Iris pigment epithelial cell (primary cell): ENCODE measurements at places on chromosomes 2 and 18.

DNA sequence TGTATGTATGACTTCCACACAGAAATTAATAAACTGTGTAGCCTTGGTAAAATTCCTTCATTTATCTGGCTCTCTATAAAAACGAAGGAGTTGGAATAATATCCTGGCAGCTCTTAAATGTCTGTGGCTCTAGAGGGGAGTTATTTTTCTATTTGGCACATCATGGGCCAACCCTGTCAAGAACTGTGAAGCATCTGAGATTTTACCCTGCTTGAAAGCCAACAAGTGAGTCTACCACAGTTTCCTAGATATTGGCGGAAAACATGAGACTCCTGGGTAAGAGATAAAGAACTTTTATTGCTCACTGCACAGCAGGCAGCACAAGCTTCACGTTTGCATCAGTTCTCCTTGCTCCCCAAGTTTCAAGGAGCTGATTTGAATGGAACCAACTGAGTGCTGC lies 346.7 kb upstream of the CYRIA start:
- no peak for DNase-seq

DNA sequence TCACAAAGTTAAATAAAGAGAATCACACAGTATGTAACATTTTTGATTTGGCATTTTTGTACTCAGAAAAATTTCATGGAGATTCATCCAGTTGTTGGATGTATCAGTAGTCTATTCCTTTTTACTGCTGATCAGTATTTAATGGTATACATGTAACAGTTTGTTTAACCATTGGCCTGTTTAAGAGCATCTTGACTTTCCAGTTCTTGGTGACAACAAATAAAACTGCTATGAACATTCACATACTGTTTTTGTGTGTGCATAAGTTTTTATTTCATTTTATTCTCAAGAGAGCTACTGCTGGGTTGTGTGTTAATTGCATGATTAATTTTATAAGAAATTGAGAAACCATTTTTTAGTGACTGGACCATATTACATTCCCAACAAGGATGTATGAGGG lies 694.5 kb upstream of the RAB6C start:
- no peak for DNase-seq

DNA sequence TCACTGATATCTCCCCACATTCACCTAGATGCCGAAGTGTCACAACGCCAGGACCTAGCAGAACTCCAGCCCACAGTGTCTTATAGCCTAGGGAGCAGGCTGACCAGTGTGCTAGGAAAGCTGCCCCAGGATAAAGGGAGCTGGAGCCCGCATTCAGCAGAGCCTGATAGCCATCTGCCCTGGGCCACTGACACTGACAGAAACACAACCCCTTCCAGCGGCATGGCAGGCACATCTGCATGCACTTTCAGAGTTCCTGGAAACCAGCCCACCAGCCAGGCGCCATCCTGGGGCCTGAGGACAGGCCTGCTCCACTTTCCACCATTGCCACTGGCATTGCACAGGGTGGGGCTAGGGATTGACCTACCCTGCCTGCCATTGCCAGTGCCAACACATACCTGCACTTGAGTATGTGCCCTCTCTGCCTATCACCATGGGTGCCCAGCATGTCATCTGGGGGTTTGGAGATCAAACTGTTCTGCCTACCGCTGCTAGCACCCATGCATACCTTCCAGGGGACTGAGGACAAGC lies 290.1 kb upstream of the KLHL14 start:
- no peak for DNase-seq

DNA sequence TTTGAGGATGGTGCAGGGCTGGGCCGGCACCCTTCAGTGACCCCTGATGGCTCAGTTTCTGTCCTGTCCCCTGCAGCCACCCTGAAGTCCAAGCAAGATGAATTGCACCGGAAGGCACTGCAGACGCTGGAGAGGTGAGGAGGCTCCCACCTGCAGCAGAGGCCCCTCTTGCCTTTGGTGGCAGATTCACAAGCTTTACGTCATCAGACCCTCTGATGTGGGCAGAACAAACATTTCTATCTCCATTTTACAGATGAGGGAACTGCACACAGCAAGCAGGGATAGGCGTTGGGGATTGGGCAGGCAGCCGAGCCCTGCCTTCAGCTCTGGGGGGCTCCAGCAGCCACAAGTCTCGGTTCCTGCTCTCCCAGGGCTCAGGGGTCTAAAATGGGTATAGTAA lies 107.7 kb upstream of the MCFD2 start:
- no peak for DNase-seq

DNA sequence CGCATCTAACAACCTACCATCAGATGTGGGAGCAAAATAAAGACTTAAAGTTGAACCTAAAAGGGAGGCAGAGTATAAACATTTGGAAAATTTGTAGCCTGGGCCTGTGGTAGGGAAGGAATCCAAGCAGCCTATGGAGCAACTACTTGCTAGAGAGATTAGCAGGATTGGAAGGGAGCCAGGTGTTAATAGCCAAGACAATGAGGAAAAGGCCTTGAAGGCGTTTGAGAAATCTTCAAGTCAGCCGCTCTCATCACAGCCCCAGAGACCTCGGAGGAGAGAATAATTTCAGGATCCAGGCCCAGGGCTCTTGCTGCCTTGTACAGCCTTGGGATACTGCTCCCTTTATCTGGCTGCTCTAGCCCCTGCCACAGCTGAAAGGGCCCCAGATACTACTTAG lies 219.7 kb downstream of the THSD7B start:
- DNase-seq: peak; percentile 1

DNA sequence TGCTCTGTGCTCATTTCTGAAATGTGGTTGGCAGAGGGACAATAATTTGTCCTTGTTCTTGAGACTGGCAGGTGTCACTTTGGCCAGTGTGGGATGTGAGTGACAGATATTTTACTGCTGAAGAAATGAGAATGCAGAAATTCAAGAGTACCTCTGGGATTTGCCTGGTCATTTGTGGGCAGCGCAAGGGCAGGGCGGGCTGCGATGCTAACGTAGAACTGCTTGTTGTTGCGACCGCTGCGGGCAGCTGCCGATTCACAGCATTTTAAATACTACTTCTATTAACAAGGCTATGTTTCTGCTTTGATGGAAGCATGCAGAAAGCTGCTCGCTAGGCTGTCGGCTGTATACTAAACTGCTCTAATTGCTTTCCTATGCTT lies 268.6 kb downstream of the FIGN start:
- DNase-seq: no peak

DNA sequence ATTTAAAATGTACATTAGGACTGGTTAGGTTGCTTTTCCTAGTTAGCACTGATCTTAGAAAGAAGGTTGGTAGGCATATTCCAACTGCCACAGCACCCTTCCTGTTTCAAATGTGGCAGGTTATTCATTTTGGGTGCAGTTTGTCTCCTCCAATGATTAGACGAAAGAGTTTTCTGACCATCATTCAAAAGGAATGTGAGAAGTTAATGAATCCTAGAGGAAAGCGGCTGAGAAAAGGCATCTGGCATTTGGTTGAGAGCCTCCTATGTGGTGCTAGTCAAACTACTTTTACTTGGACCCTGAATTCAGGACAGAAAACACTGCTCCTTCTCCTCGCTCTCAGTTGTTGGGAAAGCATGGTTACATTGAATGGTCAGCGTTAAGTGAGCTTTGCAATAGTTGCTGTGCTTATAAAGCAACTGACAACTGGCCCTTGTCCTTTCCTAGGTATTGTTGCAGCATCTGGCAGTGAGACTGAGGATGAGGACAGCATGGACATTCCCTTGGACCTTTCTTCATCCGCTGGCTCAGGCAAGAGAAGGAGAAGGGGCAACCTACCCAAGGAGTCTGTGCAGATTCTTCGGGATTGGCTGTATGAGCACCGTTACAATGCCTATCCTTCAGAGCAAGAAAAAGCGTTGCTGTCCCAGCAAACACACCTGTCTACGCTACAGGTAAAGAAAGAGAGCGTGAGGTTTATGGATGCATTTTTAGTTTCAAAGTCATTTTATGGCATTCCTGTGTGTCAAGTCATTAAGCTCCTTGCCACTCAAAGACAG lies 6.1 kb downstream of the TGIF1 start:
- DNase-seq: peak; percentile 52
